Smooth muscle cell of the brain vasculature (primary cell): ENCODE measurements at places on chromosomes 11 and 22.
A peak's percentile ranks its signal among the peaks of the same experiment; 100 is the strongest.

- DNase-seq = peak; percentile 77
These were observed 65.7 kb upstream of the NAV2 start for GRCh38 chr11:19646921-19647320.

GRCh38 chr11:1827095-1827813 lies 7.5 kb upstream of the SYT8 start:
- peak; percentile 51 for DNase-seq

DNA sequence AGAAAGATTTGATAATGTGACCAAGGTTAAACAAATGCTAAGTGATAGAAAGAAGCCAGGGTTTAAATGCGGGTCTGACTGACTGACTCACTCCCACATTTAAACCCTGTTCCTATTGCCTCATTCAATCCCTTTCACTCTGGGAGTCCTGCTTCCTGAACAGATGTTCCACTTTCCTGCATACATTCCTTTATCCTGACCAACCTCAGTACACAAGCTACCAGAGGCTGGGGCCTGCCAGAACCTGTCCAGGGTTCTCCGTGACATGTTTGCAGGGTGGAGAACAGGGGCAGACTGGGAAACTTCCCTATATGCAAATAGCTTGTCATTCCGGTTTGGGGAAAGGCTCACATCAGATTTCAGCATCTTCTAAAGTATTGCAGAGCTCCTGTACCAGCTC lies 3.0 kb upstream of the ANKK1 start:
- DNase-seq = peak; percentile 13

DNA sequence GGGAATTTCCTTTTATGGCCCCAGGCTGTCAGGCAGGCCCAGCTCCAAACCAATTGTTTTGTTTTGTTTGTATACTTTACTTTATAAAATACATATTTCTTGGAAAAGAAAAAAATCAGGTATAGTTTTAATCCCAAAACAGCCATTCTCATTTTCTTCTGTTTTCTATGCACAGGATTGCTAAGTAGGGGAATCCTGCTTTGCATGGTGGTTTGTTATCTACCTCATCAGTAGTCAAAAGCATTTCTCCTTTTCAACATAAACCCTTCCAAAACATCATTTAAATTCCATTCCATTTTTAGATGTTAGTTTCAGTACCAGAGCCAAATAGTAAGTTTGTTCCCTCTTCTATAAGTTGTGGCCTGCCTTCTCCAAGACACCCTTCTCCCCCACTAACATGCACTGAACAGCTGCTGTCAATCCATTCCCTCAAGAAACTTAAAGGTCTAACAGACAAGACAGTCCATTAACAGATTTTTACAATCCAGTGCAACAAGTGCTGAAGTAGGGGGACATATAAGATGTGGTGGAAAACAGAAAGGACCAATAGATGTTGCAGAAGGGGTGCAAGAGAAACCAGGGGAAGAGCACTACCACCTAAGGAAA lies 3.7 kb downstream of the ILK start:
- DNase-seq = no peak

- no peak for DNase-seq
These were observed 38.6 kb upstream of the LRRC32 start for GRCh38 chr11:76708972-76709660.

GRCh38 chr22:40898850-40899357 lies 37.0 kb upstream of the DNAJB7 start:
- peak; percentile 41 for DNase-seq

GRCh38 chr11:1917523-1918435 lies 1.7 kb upstream of the TNNT3 start:
- no peak for DNase-seq

DNA sequence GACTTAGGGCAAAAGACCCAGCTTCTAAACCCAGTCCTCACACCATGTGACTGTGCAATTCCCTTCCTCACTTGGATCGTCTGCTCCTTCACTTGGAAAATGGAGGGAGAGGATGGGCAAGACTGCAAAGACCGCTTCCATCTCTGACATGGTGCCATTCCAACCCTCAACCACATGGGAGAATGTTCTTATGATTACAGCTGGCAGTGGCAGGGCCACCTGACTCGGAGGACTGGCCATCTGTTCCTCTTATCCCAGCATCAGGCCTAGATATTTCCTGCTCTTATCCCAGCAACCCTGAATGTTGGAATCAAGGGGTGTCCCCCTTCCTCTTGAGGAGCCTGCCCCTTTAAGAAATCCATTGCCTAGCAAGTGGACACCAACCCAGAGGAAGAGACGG lies 15.4 kb downstream of the DSCAML1 start:
- no peak for DNase-seq

DNA sequence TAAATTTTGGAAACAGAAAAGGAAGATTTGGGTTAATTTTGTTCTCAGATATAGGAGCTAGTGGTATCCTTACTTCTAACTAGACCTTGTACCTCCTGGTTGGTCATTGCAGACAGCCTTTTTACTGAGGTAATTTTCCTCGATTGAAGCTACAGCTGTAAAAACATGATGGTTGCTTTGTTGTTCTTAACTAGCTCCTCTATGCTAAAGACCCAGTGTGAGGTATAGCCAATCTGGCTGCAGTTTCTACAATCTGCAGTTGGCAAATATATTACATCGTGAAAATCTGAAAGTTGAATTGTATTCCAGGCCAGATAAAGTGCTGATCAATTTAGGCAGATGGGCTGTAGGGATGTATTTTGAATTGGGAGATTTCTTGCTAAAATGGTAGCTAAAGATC lies 116.5 kb downstream of the AASDHPPT start:
- no peak for DNase-seq

GRCh38 chr11:118435290-118435892 lies 901 bp upstream of the KMT2A start:
- no peak for DNase-seq

- no peak for DNase-seq
These were observed 673.1 kb downstream of the KCNA4 start for GRCh38 chr11:29343465-29344333.

GRCh38 chr11:11081776-11082175 lies 223.9 kb upstream of the ZBED5 start:
- no peak for DNase-seq

- no peak for DNase-seq
These were observed 871 bp downstream of the SLC35E4 start for GRCh38 chr22:30636226-30637077.

GRCh38 chr11:115396533-115396932 lies 107.7 kb downstream of the CADM1 start:
- DNase-seq = no peak

GRCh38 chr22:27877501-27877900 lies 41.6 kb downstream of the PITPNB start:
- no peak for DNase-seq

DNA sequence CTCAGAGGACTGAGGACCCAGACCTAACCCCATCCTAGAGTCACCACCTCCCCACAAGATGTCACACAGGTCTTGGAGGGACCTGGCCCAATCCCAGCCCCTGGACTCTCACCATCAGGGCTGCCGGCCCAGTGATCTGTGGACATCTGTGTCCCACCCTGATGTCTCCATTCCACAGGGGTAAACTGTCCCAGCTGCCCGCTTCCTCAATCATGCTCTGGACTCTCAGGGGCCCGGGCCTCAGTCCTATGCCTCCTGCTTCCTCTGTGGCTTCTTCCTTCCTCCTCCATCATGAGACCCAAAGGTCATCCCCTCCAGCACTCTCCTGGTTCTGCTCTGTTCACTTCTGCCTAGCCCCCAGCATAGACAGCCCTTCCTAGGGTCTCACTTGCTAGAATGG lies 32.2 kb downstream of the ARAP1 start:
- DNase-seq = no peak

- no peak for DNase-seq
These were observed 79.7 kb downstream of the FBLN1 start for GRCh38 chr22:45582236-45582954.

DNA sequence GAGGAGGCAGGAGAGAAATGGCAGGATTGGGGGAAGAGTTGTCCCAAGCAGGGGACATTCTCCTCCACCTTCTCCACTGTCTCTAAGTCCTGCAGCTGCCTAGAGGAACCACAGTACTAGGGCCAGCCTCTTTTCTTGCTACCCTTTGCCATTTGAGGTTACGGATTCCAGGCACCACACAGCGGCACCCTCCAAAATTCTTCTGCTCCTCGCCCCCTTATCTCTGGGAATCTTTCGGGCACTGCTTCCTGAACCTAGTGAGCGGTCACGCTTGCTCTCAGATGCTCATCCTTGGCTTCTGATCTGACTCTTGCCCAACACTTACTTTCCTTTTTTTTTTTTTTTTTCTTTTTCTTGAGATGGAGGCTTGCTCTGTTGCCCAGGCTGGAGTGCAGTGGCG lies 26.6 kb upstream of the XBP1 start:
- no peak for DNase-seq

- DNase-seq = no peak
These were observed 385.6 kb downstream of the DCDC1 start for GRCh38 chr11:30983776-30984441.

DNA sequence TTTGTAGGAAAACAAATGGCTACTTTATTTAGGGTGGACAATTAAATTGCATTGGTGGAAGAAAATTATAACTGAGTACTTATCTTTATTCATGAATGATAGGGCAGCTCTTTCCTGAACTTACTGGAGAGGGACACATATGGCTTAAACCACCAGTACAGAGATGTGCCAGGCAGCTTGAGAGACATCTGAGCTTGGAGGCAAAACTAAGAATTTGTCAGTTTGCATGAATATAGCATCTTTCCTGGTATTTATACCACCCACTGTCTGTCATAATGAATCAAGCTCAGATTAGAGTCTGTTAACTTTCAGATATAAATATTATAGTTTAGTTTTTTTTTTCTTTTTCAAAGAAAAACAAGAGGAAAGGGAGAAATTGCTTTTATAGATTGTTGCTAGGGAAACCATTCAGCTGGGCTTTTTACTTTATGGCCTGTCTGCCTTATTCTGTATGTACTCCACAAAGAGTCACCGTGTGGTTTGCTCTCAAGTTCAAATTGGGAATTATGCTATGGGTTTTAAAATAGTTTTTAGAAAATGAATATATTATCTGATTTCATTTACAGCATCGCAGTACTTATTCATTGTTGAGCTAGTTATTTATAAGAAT lies 477.0 kb upstream of the CHORDC1 start:
- DNase-seq = no peak

GRCh38 chr11:104873252-104873651 lies 25.0 kb downstream of the CASP12 start:
- no peak for DNase-seq

DNA sequence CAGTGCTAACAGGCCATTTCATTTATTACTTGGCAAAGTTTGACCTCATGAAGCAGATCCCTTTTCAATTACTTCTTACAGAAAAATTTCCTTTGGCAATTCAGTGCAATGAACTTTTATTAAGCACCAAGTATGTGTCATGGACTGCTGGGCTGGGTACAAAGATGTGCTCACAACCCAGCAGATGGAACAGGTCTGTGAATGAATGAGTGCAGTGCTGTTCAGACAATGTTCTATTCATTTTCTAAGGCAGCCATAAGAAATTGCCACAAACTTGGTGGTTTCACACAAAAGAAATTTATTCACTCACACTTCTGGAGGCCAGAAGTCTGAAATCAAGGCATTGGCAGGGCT lies 428.5 kb downstream of the SOX6 start:
- DNase-seq = no peak

- DNase-seq = no peak
These were observed 66.8 kb downstream of the ATM start for GRCh38 chr11:108289699-108290098.

DNA sequence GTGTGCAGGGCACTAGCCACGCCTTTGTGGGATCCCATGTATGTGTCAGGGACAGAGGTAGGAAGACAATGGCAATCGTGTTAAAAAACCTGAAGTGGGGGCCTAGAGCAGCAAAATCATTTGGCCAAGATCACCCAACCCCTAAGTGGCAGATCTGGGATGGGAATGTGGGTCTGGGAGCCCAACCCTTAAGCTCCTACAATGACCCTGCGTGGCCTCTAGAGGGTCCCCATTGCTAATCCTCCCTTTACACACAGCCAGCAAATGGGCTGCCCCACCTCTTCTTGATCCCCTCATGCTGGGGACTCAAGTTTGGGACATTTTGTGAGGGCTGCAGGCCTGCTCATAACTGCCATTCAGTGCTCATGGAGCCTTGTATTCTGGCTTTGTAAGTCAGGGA lies 73.2 kb upstream of the SUSD2 start:
- DNase-seq = no peak

DNA sequence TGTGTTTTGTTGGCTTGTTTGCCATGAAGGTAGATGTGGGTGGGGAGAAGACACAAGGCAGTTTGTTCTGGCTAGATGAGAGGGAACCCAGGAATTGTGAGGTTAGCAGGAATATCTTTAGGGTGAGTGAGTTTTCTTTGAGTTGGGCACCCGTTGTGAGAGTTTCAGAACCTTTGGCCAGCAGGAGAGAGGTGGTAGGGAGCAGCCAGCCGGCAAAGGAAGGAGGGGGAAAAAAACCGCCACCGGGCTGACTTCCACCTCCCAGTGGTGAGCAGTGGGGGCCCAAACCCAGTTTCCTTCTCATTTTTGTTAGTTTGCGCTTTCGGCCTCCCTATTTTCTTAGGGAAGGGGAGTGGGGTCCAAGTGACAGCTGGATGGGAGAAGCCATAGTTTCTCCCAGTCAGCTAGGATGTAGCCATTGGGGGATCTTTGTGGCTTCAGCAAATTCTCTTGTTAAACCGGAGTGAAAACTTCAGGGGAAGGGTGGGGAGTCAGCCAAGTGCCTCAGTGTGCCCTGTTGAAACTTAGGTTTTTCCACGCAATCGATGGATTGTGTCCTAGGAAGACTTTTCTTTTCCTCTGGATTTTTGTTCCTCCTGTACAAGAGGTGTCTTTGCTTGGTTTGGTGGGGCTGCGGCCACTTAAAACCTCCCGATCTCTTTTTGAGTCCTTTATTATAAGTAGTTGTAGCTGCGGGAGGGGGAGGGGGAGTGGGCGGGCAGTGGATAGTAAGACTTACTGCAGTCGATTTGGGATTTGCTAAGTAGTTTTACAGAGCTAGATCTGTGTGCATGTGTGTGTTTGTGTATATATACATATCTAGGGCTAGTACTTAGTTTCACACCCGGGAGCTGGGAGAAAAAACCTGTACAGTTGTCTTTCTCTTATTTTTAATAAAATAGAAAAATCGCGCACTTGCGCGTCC lies 1.1 kb upstream of the GCAT start:
- no peak for DNase-seq
